ENCODE measurements at places on chromosomes 12 and 14.

- DNase-seq, result no peak
Observed at GRCh38 chr14:92500491-92500941, 13.1 kb upstream of the RIN3 start.

DNA sequence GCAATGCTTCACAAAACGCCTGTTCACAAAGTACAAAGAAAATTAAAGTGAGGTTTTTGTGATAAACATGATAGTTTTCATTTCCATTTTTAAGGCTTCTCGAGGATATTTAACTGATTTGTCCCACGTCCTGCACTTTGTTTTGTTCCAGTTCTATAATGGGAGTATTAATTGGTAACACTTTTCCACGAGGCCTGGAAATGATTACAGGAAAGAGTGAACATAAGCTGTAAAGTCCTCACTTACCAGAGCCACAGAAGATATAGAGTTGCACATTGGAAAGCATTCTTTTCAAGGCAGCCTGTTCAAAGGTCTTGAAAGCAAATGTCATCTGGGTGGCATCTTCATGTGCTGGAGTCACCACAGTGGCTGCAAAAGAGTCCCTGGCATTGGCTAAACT, 1236.6 kb downstream of the BCL11B start:
- DNase-seq, result no peak

- DNase-seq, result no peak
Observed at GRCh38 chr14:76129851-76130576, 21.7 kb upstream of the GPATCH2L start.

DNA sequence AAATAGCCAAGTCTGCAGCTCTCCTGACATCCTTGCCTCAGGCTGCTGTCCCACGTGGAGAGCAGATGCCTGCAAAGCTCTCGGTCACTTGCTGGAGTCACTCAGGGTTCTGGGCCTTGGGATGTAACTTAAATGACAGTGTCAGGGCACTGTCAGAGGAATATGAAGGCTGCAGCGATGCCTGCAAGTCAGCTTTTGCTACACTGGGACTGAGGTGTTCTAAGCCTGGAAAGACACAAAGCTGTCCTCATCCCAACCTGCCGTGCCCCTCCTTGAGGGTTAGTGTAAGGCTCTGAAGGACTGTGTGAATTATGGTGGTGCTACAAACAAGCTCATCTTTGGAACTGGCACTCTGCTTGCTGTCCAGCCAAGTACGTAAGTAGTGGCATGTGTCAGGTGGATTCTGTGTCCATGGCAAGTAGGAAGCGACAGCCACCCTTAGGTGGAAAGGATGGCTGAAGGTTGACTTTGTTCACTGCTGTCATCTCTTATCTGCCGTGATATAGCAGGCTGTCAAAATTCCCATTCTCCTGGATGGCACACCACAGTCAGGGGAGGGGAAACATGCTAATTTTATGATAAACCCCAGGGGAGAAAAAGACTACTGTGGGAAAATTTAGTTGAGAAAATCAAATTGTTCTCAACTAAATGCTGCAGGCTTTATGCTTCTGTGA, 79.9 kb downstream of the DAD1 start:
- DNase-seq, result no peak

DNA sequence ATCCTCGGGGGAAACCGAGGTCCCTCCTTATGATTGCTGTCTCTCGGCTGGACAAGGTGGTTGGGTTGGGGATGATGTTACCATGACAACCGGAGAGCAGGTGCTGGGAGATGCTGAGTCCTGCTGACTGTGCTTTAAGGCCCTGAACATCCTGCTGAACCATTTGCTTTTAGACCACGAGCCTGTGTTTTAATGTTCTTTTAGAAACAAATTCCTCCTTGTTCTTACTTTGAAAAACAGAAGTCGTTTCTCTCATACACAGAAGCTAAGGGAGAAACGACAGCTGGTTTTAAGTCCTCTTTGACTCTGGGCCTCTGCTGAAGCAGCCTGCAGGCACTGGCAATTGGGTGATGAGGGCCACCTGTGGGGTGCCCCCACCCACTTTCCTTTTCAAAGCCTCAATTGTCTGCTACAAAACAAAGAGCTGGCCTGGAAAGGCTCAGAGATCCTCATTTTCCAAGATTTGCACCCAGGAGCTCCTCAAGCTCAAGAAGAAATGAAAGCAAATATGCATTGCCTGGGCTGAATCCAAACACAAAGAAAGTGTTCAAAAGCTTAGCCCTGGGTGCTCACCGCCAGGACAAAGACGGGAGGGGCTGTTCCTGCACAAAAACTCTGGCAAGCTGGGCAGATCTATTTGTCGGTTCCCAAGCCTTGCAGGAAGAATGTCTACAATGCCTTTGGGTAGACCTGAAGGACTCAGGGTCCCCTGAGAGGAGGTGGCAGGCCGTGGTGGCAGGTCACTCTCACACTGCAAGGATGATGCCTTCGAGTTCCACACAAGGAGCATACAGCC, 90.0 kb upstream of the CLMN start:
- no peak for DNase-seq

DNA sequence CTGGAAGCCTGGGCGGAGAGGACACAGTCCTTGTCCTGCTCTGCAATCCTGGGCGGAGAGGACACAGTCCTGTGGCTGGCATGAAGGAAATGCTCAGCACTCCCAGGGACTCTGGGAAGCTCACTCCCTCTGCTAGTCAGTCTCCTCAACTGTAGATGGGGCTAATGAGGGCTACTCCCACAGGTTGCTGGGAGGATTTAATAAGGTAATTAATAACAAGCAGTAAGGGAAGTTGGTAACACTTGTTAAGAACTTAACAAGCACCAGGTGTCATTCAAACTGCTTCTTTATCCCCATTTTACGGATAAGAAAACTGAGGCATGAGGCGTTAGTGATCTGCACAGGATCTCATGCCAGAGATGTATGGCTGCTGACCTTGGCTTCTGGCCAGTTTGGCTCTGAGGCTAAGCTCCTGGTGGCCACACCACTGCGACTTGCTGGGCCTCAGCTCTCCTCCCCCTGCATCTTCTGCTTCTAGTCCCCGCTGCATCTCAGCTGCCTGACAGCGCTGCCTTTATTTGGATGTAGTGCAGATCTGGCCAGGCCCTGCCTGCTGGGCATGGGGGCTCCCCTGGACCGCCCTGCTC, 54.1 kb upstream of the BEGAIN start:
- DNase-seq, result no peak

- DNase-seq, result peak; percentile 3
Observed at GRCh38 chr14:25237845-25238244, 187.9 kb upstream of the STXBP6 start.

- no peak for DNase-seq
Observed at GRCh38 chr14:44010595-44010994, 496.5 kb downstream of the FSCB start.

DNA sequence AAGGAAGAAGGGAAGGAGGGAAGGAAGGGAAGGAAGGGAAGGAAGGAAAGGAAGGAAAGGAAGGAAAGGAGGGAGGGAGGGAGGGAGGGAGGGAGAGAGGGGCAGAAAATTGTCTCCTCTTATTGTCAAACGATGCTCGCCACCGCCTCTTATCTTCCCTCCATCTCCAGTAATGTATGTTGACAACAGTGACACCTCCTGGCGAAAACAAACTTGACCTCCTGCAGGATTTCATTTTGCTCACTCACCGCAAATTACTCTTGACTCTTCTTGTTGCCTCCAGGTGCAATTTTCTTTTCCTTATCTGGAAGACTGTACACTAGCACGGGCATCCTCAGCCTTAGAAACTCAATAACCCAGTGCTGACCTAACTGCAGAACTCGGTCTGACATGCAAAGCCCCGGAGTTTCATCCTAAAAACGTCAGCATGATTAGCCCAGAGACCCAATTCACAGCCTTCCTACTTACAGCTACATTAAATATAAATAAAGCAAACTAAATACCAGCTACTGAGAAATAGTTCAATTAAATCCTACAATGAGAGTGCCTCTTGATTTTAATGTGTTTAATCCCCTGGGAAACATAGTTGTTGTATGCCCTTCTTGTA, 512.4 kb upstream of the TMPO start:
- peak; percentile 66 for DNase-seq

GRCh38 chr12:16350682-16351081, 3.2 kb downstream of the MGST1 start:
- peak; percentile 24 for DNase-seq

GRCh38 chr14:50059763-50060616, 56.4 kb downstream of the VCPKMT start:
- peak; percentile 62 for DNase-seq

DNA sequence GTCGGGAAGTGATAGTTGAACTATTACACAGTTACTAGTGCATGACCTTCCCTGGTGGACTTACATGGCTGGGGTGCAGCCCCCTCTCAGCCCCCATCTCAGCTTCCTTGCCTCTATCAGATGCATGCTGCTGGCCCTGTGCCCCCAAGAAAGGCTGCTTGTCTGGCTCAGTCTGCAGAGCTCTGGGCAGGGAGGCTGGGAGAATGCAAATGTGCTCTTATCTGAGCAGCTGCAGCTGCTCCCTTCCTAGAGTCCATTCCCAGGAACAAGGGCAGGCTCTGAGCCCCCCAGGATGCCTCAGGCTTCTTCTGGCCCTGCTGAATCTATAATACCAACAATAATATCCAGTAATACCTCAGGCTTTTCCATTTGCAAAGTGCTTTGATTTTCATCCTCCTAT, 218.1 kb upstream of the SRRM4 start:
- no peak for DNase-seq

DNA sequence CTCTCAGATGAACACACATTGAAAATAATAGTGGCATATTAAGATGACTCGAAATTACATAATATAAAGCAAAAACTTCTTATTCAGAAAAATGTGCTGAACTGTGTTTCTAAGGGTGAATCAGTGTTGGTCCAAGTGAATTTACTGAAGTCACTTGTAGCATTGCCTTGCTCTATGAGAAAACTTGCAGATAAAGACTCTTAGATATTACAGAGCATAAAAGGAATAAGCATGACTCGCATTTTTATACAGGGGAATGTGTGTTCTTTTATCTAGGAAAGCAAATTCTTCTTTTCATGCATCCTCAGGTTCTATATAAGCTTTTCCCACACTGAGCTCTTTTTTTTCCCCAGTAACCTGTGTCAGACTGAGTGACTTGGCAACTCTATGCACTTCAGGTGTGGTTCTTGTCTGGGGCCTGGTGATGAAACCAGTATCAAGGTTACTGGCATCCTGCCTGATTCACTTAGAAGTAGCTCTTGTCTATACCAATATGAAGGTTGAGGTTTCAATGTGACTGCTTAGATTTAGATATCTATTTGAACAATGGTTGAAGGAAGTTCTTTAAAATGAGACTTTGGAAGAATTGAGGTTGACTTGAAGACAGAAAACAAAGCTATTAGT, 76.1 kb downstream of the OTOGL start:
- no peak for DNase-seq

GRCh38 chr12:109165599-109165998, 49.2 kb downstream of the ACACB start:
- DNase-seq, result no peak

GRCh38 chr12:117279606-117280005, 81.8 kb downstream of the NOS1 start:
- DNase-seq, result no peak

DNA sequence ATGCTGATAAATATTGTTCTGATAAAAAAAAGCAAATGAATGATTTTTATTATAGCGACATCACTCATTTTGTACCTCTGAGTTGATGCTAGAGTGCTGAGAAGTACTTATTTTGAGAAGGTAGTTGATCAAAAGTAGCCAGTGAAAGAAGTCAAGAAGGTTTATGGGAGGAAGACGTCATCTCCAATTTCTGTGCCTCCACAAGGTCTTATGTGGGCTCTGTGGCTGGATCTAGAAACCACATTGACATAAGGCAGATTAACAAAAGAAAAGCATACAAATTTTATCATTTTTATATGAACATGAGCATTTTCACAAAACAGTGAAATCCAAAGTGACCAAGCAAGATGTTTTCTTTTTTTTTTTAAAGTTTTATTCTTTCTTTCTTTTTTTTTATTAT, 289.5 kb upstream of the FAR2 start:
- no peak for DNase-seq

DNA sequence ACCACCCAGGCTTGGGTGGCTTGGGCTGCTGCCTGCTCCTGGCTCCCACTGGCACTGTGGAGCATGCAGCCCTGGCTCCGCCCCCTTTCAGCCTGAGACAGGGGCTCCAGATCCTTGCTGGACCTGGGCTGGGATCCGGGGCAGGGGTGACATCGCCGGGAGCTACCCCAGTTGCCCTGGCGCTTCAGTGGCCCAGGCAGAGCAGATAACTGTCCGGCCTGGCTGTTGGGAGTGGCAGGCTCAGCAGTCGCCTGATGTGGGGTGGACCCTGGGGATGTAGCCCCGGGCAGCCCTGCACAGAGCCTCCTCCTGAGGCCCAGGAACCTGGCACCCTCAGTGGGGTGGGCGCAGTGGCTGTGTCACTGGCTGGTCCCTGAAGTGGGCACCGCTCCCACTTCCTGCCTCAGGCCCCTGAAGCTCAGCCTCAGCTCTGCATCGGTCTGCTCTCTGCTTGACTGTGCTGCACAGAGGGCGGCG, 57.9 kb downstream of the FUT8 start:
- DNase-seq, result no peak

GRCh38 chr14:105257464-105257863, 9.1 kb downstream of the BTBD6 start:
- DNase-seq, result no peak

- no peak for DNase-seq
Observed at GRCh38 chr12:94427501-94428381, 31.9 kb downstream of the CEP83 start.

DNA sequence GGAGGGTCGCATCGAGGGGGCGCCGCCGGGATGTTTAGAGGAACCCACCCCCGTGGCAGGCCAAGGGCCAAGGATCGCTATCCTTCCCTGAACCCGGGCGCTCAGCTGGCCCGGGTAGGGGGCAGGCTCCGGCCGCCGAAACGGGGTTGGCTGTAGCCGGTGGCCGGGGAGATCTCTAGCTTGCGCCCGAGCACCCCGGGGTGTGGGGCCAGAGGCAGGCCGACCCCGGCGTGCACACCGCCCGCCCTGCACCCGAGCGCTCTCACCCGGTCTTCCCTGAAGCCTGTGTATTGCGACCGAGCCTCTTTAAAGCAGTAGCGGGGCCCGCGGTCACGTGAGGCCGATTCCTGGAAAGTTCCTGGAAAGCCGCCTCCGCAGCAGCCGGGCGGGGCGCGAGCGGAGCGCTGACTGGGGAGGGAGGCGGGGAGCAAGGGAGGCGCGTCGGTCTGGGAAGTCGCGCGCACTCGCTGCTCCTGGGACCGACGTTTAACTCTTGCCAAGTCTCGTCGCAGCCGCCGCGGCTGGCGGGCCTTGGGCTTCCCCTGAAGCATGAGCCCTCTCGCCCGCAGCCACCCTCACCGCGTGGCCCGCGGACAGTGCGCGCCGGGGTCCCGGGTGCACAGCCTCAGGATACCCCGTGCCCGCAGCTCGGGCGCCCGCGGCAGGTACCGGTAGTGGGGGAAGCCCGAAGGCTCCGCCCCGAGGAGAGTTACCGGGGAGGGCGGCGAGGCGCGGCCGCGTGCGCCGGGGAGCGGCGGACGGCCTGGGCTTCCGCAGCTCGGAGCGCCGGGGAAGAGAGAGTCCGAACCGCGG, 1.7 kb upstream of the SOCS2 start:
- peak; percentile 95 for DNase-seq
